Fibroblast of mammary gland (primary cell): ENCODE measurements at places on chromosomes 12 and 14.
A peak's percentile ranks its signal among the peaks of the same experiment; 100 is the strongest.

DNA sequence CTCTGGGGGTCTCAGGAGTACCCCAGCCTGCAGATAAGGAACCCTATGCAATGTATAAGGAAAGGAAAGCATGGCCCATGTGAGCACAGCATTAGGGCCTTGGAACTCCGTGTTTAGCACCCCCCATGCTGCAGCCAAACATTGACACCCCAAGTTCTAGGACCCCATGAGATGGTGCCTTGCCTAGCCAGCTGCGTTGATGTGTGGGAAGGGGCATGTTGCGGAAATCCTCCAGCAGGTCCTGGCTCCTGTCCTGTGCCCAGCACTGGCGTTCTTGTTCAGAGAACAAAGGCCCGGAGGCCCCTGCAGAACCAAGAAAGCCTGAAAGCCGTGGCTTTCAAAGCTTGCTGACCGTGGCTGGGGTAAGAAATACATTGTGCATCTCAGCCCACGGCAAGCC lies 99.4 kb upstream of the DIO3 start:
- DNase-seq: no peak

DNA sequence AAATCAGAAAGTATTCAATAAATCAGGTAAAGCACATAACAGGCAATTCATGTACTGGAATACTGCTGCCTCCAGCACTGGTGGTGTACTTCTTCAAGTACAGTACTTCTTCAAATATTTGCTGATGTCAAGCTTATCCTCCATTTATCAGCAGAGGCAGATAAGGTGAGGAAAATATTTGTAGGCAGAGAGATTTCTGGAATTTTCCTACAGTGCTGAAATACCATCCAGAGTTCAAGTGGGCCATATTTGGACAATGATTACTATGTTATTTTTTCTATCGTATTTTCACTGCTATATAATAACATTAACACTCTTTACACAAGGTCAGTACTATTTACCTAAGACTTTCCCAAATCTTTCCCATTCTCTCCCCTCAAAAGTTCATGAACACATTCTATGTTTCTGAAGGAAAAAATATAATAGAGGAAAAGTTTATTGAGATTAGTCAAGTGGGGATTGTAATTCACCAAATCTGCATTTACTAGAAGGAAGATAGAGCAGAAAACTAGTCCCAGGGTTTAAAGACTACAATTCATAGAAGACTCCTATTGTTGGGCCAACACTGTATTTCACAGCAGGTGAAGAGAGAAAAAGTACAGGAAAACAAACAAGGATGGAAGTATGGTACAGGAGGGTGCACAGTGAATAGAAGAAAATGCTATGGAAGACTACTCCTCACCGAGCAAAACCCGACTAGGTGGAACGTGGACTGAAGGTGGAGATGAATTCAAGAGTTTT lies 141.1 kb downstream of the PAWR start:
- DNase-seq: no peak

- no peak for DNase-seq
Measured at GRCh38 chr14:88079624-88080023, 74.7 kb downstream of the GPR65 start.

DNA sequence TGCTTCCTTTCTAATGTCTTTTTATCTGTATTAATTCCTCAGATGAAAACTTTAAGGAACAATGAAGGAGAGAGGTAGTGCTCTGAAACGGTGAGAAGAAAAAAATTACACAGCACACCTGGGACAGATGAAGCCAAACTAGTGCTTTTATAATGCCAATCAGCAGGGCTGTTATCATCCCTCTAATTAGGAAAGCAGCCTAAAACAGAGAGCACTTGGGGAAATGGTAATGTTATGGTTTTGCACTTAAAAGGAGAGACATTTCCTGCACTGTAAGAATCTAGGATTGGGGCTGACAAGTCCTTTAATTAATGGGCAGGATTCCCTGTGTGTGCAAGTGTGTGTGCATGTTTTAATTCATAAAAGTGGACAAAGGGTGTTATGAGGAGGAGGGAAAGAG lies 4.8 kb upstream of the LMO3 start:
- no peak for DNase-seq

DNA sequence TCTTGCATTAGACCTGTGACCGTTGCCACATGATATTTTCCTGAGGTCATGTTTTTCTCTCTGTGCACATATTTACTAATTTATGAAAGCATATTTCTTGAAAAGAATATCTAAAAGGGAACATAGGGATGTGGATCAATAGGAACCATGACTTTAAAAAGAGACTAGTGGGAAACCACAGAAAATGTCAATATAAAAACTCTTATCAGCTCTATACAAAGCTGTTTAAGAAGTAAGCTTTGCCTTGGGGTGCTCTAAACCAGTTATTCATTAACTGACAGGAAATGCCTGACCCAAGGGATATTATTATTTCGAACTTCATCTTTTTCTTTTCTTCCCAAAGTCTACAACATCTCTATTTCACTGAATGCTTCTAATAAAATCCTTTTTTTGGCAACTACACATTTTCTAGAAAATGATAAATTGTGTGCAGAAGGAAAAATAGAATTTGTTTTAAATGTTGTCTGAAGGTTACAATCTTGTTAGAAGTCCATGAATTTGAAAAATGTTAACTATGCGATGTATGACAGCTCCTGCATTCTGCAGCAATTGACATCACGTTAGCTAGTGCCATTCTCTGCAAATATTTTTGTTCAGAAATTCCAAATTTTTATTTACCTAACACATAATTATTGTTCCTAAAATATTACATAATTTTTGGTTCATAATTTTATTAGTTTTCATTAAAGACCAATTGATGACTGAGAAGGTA lies 345.0 kb downstream of the SLC16A7 start:
- no peak for DNase-seq

DNA sequence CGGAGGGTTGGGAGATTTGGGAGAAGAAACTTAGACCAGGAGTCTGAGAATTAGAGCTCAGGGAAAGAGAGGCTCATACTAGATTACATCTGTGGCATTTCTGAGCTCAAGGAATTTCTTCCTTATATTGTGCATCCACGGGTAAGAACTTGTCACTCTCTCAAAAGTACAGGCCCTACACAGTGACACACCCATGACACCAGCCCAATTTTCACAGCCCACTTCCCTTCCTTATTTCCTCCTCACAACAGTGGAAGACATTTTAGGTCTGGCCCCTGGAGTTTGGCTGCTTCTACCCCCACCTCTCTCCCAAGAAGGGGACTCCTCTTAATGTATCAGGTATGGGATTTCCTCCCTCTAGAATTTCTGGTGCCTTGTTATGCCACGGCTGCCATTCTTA lies 9.2 kb upstream of the ZNF385A start:
- DNase-seq: no peak

- DNase-seq: peak; percentile 25
Measured at GRCh38 chr14:95784137-95784536, 70.2 kb upstream of the TCL1A start.

GRCh38 chr14:102731871-102732800 lies 45.1 kb upstream of the TRAF3 start:
- no peak for DNase-seq

DNA sequence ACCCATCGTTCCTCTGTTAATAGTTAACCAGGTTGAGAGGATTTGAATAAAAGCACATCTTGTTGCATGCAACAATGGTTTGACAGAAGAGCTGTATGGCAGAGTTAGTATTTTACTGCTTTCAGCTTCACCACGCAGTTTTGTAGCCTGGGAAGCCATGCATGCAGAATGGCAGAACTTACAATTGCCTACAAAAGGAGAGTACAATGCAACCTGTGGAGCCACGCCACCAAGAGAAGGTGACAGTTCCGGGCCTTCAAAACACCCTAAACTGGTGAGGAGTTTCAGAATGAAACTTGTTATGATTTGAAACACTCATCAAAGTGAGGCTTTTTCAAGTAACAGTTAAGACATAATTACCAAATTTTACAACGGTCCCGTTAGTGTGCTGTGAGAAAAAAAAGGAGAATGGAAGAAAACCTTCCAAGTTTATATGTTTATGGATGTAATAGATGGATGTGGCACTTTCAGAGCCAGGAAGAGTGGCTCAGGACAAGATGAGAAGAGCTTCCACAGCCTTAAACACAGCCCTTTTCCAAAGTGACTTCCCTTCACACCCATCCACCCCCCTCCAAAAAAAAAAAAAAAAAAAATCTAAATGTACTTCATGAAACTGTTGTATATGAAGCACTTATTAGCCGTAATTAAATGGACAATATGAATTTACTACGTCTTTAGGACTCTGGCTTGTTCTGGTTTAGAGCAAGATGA lies 158.7 kb downstream of the EGLN3 start:
- no peak for DNase-seq
